Astrocyte (in vitro differentiated cells and primary cell): ENCODE measurements at places on chromosomes 5 and 9.
A peak's percentile ranks its signal among the peaks of the same experiment; 100 is the strongest.

DNA sequence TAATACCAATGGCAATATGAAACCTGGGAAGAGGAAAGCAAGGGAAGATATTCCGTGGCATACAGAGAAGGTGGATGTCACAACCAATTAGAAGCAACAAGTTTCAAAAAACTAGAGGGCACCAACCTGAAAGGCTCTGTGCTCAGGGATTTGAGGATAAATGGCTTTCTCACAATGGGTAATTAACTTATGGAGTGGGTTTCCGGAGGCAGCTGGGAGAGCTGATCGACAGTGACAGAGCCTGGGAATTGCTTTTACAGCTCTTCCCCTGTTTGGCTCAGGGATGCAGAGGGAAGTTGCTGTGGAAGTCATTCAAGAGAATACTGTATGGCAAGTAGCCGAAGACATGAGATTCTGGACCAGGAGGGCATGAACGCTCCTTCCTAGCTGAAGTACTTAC lies 237.0 kb downstream of the KIF4B start:
- H3K4me1 ChIP-seq = no peaks in the 10 kb centered on the region
- no peak for DNase-seq
- no peaks in the 10 kb centered on the region for H3K27me3 ChIP-seq
- no peak overlapping the region for H3K4me3 ChIP-seq
- no peak overlapping the region for H3K27ac ChIP-seq

GRCh38 chr5:95557841-95558240 lies 2.9 kb downstream of the ARSK start:
- H3K4me3 ChIP-seq = no peak overlapping the region
- H3K27ac ChIP-seq = no peak overlapping the region
- H3K27me3 ChIP-seq = no peaks in the 10 kb centered on the region
- no peaks in the 10 kb centered on the region for H3K36me3 ChIP-seq

GRCh38 chr9:126819482-126819881 lies 14.6 kb downstream of the ZBTB43 start:
- no peak for DNase-seq
- H3K27ac ChIP-seq = no peak overlapping the region
- no peak overlapping the region for H3K4me3 ChIP-seq
- H3K36me3 ChIP-seq = peaks cover 7% of the 10 kb centered on the region

DNA sequence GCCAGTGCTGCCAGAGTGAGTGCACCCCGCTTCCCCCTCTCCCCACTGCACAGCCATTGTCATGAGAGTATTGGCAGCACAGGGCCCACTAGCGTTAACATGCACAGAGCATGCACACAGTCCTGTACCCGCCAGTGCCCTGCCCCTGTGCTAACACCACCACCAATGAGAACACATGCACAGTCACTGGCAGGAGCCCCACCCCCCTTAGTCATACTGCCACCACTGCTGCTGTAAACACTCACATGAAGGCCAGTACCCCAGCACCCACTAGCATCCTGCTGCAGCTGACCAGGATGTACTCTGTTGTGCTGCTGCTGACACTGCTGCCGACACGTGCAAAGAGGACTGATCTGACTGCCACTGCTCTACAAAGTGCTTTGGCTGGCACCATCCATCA lies 19.5 kb upstream of the RANBP6 start:
- DNase-seq = no peak
- H3K36me3 ChIP-seq = no peaks in the 10 kb centered on the region
- H3K4me3 ChIP-seq = no peak overlapping the region
- H3K27ac ChIP-seq = no peak overlapping the region
- no peaks in the 10 kb centered on the region for H3K4me1 ChIP-seq
- peaks cover 4% of the 10 kb centered on the region for H3K27me3 ChIP-seq

DNA sequence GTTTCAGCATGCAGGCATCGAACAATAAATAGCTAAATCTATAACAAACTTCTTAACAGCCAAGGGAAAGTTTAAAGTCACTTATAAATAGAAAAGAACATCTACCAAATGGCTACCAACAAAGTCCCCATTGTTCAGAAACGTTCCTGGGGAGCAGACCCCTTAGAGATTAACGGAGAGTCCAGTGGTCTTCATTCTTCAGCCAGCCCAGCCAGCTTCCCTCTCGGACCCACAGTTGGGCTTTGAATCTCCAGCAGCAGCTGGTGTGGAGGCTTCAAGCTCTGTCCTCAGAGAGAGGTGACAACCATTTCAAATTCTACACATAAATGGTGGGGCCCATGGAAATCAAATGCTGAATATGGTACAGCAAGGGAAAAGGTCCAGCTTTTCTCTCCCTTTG lies 11.2 kb downstream of the ENC1 start:
- peak overlapping the region; percentile 98 for H3K27ac ChIP-seq
- peaks cover 41% of the 10 kb centered on the region for H3K36me3 ChIP-seq
- no peaks in the 10 kb centered on the region for H3K27me3 ChIP-seq

GRCh38 chr5:176560364-176560763 lies 11.2 kb downstream of the CDHR2 start:
- H3K36me3 ChIP-seq = no peaks in the 10 kb centered on the region
- H3K27ac ChIP-seq = no peak overlapping the region
- H3K27me3 ChIP-seq = no peaks in the 10 kb centered on the region

DNA sequence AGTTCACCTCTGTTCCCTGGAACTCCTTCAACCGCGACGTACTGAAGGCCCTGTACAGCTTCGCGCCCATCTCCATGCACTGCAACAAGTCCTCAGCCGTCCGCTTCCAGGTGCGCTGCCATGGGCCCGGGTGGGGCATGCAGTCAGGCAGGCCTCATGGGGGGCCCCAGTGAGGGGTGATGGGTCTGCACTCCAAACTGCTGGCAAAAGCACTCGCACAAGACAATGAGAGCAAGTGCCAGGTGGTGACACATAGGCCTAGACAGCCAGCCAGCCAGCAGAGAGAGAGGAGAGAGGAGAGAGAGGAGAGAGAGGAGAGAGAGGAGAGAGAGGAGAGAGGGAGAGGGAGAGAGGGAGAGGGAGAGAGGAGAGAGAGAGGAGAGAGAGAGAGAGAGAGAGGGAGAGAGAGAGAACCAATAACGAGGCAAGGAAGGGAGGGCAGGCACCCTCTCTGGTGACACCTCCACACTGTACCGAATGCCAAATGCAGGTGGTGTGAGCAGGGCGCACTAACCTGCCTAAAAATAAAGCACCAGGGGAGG lies 21.0 kb downstream of the DBH start:
- DNase-seq = peak; percentile 17
- H3K36me3 ChIP-seq = no peaks in the 10 kb centered on the region
- H3K4me3 ChIP-seq = no peak overlapping the region
- peaks cover 15% of the 10 kb centered on the region for H3K27me3 ChIP-seq
- no peak overlapping the region for H3K27ac ChIP-seq

GRCh38 chr9:84270847-84271530 lies 69.6 kb downstream of the SLC28A3 start:
- no peak overlapping the region for H3K27ac ChIP-seq
- H3K36me3 ChIP-seq = no peaks in the 10 kb centered on the region
- no peaks in the 10 kb centered on the region for H3K27me3 ChIP-seq
- peak overlapping the region; percentile 65 for H3K4me3 ChIP-seq
- peaks cover 3% of the 10 kb centered on the region for H3K4me1 ChIP-seq
